A673 (cell line): ENCODE measurements at places on chromosomes 3 and 15. TPM values are rescaled to one million over a fixed set of nuclear protein-coding genes. Genes with fewer than 3 reads are reported as not detected.

The TSC22D2 gene
- 28.8 and 28.9 TPM in 2 replicates for total RNA-seq

The FGF12 gene
- total RNA-seq, result 2.1 and 2.3 TPM in 2 replicates

The GOLGA6L1 gene
- total RNA-seq, result not detected in 2 replicates

The MOBP gene
- 0.19 and 0.22 TPM in 2 replicates for total RNA-seq

The IL17RD gene
- 1.3 and 2.2 TPM in 2 replicates for total RNA-seq

The LRRC34 gene
- 9.4 and 9.7 TPM in 2 replicates for total RNA-seq

The TRNT1 gene
- total RNA-seq, result 35.2 and 41.7 TPM in 2 replicates

The ABTB1 gene
- 2.6 and 4.1 TPM in 2 replicates for total RNA-seq

The PTX3 gene
- total RNA-seq, result 4.3 and 5.4 TPM in 2 replicates

The LMLN gene
- total RNA-seq, result 15.9 and 17.4 TPM in 2 replicates

The VPS33B gene
- total RNA-seq, result 17.7 and 19.5 TPM in 2 replicates

The ZNF774 gene
- 1.5 and 5.4 TPM in 2 replicates for total RNA-seq

The SV2B gene
- total RNA-seq, result 3.5 and 3.9 TPM in 2 replicates

The MCF2L2 gene
- 0.26 TPM in 1 of 2 replicates, not detected in the other for total RNA-seq

The GDPGP1 gene
- total RNA-seq, result 4.7 and 5.2 TPM in 2 replicates

The FANCD2OS gene
- total RNA-seq, result not detected in 2 replicates

The REC114 gene
- not detected in 2 replicates for total RNA-seq

The CADM2 gene
- total RNA-seq, result 3.7 and 5.3 TPM in 2 replicates

The SMCO1 gene
- total RNA-seq, result not detected in 2 replicates

The SLC22A14 gene
- total RNA-seq, result 0.22 and 0.26 TPM in 2 replicates

The TNFAIP8L3 gene
- total RNA-seq, result 0.15 and 0.24 TPM in 2 replicates

The BCL6 gene
- 30.3 and 31.7 TPM in 2 replicates for total RNA-seq

The CCDC9B gene
- total RNA-seq, result 8.6 and 8.9 TPM in 2 replicates

The SAMD7 gene
- total RNA-seq, result not detected in 2 replicates

The ANKUB1 gene
- not detected in 2 replicates for total RNA-seq

The HTR3E gene
- total RNA-seq, result not detected in 2 replicates

The ADCY5 gene
- total RNA-seq, result 0.21 and 0.22 TPM in 2 replicates

The FRMD5 gene
- total RNA-seq, result 2.6 and 3.3 TPM in 2 replicates

The KIF23 gene
- total RNA-seq, result 124 TPM in 2 replicates

The HERC2 gene
- 82.2 and 86.1 TPM in 2 replicates for total RNA-seq

The GALNT15 gene
- total RNA-seq, result not detected in 2 replicates

The IL20RB gene
- total RNA-seq, result 4.0 and 4.2 TPM in 2 replicates

The GATM gene
- total RNA-seq, result 9.5 and 11.0 TPM in 2 replicates

The NOX5 gene
- not detected in 2 replicates for total RNA-seq
